Activated T-helper 2 cell treated with anti-CD3 and anti-CD28 coated beads, Interferon-gamma antibody, Interleukin-2, Interleukin-4, amounts not matched to agents 10 μg/mL and 5 μg/mL and 100 μg/mL, durations not matched to agents 14 hours and 24 hours and 36 hours (primary cell): ENCODE measurements at places on chromosomes 11 and 22.

GRCh38 chr11:74895340-74896116, 53.4 kb downstream of the XRRA1 start:
- no peak overlapping the region for H3K27ac ChIP-seq
- H3K36me3 ChIP-seq: peaks cover 39% of the 10 kb centered on the region
- no peak for DNase-seq
- H3K27me3 ChIP-seq: no peaks in the 10 kb centered on the region
- no peak overlapping the region for H3K4me3 ChIP-seq

DNA sequence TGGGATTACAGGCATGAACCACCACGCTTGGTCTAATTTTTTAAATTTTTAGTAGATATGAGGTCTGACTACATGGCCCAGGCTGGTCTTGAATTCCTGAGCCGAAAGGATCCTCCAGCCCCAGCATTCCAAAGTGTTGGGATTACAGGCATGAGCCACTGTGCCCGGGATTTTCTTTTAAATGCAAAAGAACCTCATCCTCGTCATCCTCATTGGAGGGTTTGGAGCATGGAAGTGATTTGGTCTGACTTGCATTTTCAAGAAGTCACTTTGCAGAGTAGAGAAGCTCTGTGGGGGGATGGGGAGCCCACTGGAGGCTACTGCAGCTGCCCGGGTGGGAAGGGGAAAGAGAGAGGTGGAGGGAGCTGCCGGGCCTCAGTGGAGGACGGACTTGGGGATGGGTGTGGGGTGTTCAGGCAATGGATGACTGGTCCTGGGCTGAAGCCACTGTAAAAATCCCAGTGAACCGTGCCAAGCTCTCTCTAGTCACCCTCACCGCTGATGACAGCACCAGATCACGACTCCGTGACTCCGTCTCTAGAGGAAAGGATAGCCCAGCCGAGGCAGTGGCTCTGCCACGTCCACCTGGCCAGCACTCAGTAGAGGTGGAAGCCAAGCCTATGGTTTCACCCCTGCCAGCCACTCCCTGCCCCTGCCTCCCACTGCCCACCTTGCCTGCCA, 32.8 kb upstream of the SLC22A12 start:
- no peak for DNase-seq
- H3K4me3 ChIP-seq: no peak overlapping the region
- H3K27me3 ChIP-seq: no peaks in the 10 kb centered on the region
- no peaks in the 10 kb centered on the region for H3K4me1 ChIP-seq
- H3K36me3 ChIP-seq: no peaks in the 10 kb centered on the region

DNA sequence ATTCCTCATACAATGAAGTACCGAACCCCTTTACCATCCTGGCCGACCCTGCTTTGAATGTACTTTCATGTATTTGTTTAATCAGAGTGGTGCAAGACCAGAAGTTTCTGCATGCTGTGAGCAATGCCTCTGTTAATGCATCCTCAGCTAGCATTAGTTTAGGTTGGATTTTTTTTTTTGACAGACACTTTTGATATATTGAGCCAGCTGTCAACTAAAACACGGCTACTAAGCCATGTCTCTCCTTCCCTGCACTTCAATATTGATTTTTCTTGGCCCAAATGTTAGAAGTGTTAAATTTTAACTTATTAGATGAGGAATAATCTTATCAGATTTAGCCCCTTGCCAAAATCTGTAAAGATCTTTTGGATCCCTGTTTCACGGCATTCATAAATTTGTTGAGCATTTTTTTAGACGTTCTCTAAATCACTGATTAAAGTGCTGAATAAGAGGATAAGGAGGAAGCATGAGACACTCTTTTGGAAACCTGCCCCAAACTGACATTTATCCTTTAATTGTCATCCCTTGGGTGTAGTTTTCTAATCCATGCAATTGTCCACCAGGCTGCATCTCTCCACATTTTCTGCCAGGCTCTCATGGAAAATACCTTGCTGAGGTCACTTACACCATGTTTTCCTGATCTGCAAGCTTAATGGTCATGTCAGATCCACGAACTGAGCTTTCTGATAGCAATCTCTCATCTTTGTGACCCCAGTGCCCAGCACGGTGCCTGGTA, 130.7 kb downstream of the FEZ1 start:
- no peak for DNase-seq
- peaks cover 6% of the 10 kb centered on the region for H3K27me3 ChIP-seq
- H3K36me3 ChIP-seq: no peaks in the 10 kb centered on the region
- H3K4me3 ChIP-seq: no peak overlapping the region
- H3K27ac ChIP-seq: no peak overlapping the region

GRCh38 chr22:48981371-48982061, 846.2 kb downstream of the BRD1 start:
- no peaks in the 10 kb centered on the region for H3K36me3 ChIP-seq
- H3K4me1 ChIP-seq: no peaks in the 10 kb centered on the region
- H3K4me3 ChIP-seq: no peak overlapping the region
- H3K27me3 ChIP-seq: no peaks in the 10 kb centered on the region
- H3K27ac ChIP-seq: no peak overlapping the region
- DNase-seq: no peak

DNA sequence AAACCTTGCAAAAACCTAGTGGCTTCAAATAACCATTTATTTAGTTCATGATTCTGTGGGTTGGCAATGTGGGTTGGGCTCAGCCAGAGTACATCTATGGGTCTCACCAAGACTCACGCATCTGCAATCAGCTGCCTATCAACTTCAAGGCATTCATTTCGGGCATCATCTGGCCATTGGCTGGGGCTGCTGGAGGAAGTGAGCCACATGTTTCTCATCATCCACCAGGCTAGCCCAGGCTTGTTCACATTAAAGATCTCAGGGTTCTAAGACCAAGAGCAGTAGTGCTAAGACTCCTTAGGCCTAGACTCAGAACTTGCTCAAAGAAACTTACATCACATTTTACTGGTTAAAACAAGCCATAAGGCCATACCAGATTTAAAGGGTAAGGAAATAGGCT, 478.9 kb upstream of the ARHGAP42 start:
- DNase-seq: no peak
- H3K4me3 ChIP-seq: no peak overlapping the region
- no peaks in the 10 kb centered on the region for H3K27me3 ChIP-seq
- H3K4me1 ChIP-seq: no peaks in the 10 kb centered on the region

- H3K36me3 ChIP-seq: no peaks in the 10 kb centered on the region
- peaks cover 49% of the 10 kb centered on the region for H3K4me1 ChIP-seq
- H3K27ac ChIP-seq: peak overlapping the region; percentile 75
- peaks cover 4% of the 10 kb centered on the region for H3K27me3 ChIP-seq
- no peak overlapping the region for H3K4me3 ChIP-seq
Observed at GRCh38 chr11:10443152-10443551, 11.9 kb upstream of the AMPD3 start.

- DNase-seq: no peak
- H3K36me3 ChIP-seq: no peaks in the 10 kb centered on the region
- H3K27ac ChIP-seq: no peak overlapping the region
Observed at GRCh38 chr11:92703449-92703830, 266.0 kb upstream of the MTNR1B start.

- peak; percentile 26 for DNase-seq
- H3K27me3 ChIP-seq: no peaks in the 10 kb centered on the region
- H3K36me3 ChIP-seq: peaks cover 60% of the 10 kb centered on the region
- peak overlapping the region; percentile 79 for H3K27ac ChIP-seq
- H3K4me3 ChIP-seq: peak overlapping the region; percentile 88
Observed at GRCh38 chr22:19429950-19430889, 1.3 kb downstream of the HIRA start.

GRCh38 chr11:126061707-126062678, 673 bp downstream of the CDON start:
- H3K27ac ChIP-seq: no peak overlapping the region
- peak overlapping the region; percentile 72 for H3K4me3 ChIP-seq
- H3K36me3 ChIP-seq: no peaks in the 10 kb centered on the region
- no peak for DNase-seq
- H3K27me3 ChIP-seq: peaks cover 52% of the 10 kb centered on the region
- peaks cover 13% of the 10 kb centered on the region for H3K4me1 ChIP-seq

- no peak overlapping the region for H3K4me3 ChIP-seq
- no peak for DNase-seq
- no peaks in the 10 kb centered on the region for H3K27me3 ChIP-seq
- no peak overlapping the region for H3K27ac ChIP-seq
- no peaks in the 10 kb centered on the region for H3K36me3 ChIP-seq
Observed at GRCh38 chr11:61495801-61496601, 12.5 kb upstream of the LRRC10B start.

DNA sequence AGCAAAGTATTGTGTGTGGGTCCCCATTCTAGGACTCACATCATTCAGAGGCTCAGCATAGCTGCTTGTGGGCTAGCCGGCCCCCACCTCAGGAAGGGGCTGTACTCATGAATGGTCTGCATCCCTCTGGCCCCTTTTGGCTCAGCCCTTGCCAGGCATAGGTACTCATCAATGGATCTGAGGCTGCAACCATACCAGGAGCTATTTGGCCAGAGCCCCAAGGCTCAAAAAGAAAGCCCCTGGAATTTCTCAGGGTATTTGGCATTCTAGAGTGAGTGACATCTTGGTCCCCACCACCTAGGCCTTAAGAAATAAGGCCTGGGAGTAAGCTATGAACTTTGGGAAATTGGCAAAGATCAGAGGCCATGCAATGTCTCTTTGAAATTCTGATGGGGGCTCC, 38.3 kb downstream of the PLEKHA7 start:
- no peak overlapping the region for H3K27ac ChIP-seq
- no peak overlapping the region for H3K4me3 ChIP-seq
- no peaks in the 10 kb centered on the region for H3K36me3 ChIP-seq
- peaks cover 12% of the 10 kb centered on the region for H3K27me3 ChIP-seq
- no peaks in the 10 kb centered on the region for H3K4me1 ChIP-seq
- no peak for DNase-seq

- H3K36me3 ChIP-seq: no peaks in the 10 kb centered on the region
- H3K27ac ChIP-seq: no peak overlapping the region
- peaks cover 11% of the 10 kb centered on the region for H3K4me1 ChIP-seq
- DNase-seq: peak; percentile 18
- no peak overlapping the region for H3K4me3 ChIP-seq
Observed at GRCh38 chr11:111422494-111423249, 43.6 kb upstream of the POU2AF1 start.

DNA sequence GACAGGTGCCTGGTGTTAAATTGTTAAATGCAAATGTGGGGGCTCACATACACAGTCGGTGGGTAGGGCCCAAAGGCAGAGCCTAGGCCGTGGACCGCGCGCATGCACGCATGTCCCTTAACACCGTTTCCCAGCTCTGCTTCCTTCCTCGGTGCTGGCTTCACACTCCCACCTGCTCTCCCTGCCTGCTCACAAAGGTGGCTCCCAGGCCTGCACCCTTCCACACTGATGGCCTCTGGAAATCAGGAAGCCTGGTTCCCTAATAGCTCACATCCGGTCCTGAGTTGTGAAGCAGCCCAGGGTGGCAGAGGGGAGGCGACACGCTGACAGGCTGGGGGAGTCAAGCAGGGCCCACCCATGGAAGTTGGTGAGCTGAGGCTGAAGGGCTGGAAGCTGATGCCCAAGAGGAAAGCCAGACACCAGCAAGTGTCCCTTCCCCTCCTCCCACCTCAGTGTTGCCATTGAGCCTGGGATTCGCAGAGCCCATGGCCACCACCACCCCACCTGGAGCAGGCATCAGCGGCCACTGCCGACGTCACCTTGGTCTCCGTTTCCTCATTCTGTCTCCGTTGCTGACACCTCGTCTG, 13.7 kb upstream of the CTTN start:
- H3K4me1 ChIP-seq: no peaks in the 10 kb centered on the region
- H3K4me3 ChIP-seq: no peak overlapping the region
- no peak for DNase-seq
- no peaks in the 10 kb centered on the region for H3K27me3 ChIP-seq
- H3K27ac ChIP-seq: no peak overlapping the region

DNA sequence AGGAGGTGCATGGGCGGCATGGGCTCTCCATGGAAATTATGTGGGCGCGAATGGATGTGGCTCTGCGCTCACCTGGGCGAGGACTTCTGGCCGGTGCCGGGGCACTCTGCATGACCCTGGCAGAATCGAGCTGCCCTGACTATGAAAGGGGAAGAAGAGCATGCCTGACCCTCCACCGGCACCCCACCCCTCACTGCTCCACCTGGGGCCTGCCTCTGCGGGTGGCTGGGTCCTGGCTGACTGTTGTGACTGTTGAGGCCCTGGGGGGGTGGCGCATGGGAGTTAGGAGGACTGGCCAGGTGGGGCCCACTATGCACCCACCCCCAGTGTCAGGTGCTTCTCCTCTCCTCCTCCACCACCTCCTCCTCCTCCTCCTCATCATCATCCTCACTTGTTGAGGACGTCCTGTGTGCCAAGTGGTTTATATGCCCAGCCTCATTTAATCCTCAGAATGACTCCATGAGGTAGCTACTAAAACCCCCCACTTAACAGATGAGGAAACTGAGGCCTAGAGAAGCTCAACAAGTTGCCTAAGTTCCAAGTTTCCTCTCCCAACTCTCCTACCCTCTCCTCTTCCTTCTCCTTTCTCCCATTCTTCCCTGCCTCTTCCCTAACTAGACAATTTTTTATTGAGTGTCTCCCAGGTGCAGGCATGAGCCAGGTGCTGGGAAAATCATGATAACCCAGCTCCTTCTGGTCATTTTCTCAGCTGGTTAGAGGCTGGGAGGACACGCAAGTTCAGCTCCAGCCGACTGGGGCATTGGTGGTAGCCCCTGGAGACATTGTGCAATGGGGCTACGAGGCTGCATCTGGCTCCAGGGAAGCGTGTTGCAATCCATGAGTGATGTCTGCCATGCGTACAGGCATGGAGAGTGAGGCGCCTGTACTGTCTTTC, 2.3 kb downstream of the MYEOV start:
- H3K4me1 ChIP-seq: peaks cover 43% of the 10 kb centered on the region
- no peak overlapping the region for H3K27ac ChIP-seq
- H3K4me3 ChIP-seq: no peak overlapping the region
- H3K27me3 ChIP-seq: no peaks in the 10 kb centered on the region
- no peak for DNase-seq
- no peaks in the 10 kb centered on the region for H3K36me3 ChIP-seq

- no peak overlapping the region for H3K27ac ChIP-seq
- no peaks in the 10 kb centered on the region for H3K4me1 ChIP-seq
- peaks cover 74% of the 10 kb centered on the region for H3K27me3 ChIP-seq
- no peaks in the 10 kb centered on the region for H3K36me3 ChIP-seq
- no peak overlapping the region for H3K4me3 ChIP-seq
- DNase-seq: no peak
Observed at GRCh38 chr11:120256779-120257178, 16.8 kb downstream of the POU2F3 start.

- H3K4me3 ChIP-seq: no peak overlapping the region
- H3K36me3 ChIP-seq: peaks cover 26% of the 10 kb centered on the region
- H3K4me1 ChIP-seq: peaks cover 2% of the 10 kb centered on the region
- no peak overlapping the region for H3K27ac ChIP-seq
- no peak for DNase-seq
Observed at GRCh38 chr11:77322506-77322905, 21.0 kb upstream of the GDPD4 start.

DNA sequence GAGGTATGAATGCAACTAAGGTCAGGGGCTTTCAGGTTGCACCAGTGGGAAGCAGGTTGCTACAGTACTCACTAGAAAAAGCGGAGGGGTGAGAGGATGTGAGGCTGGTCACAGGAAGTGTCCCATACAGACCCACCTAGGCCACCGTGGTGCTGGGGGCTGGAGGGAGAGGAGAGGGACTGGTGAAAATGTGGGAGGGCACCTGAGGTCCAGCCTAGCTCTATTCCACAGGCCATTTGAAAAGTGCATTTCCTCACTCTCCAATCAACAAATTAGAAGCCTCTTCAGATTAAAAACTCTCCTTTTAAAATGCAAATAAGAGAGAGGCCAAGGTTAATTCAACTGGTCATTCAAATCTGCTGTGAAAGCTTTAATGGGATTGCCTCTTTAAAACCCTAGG, 38.6 kb upstream of the NCAM1 start:
- no peak overlapping the region for H3K4me3 ChIP-seq
- DNase-seq: no peak
- H3K4me1 ChIP-seq: no peaks in the 10 kb centered on the region
- no peak overlapping the region for H3K27ac ChIP-seq
- H3K27me3 ChIP-seq: no peaks in the 10 kb centered on the region

- no peak overlapping the region for H3K27ac ChIP-seq
- H3K27me3 ChIP-seq: peaks cover 6% of the 10 kb centered on the region
- no peaks in the 10 kb centered on the region for H3K36me3 ChIP-seq
Observed at GRCh38 chr11:95653680-95654079, 135.9 kb downstream of the FAM76B start.
